Endothelial cell of umbilical vein (primary cell): ENCODE measurements at places on chromosomes 1 and 21. TPM values are rescaled to one million over a fixed set of nuclear protein-coding genes. Genes with fewer than 3 reads are reported as not detected.

The OR6K3 gene
- total RNA-seq = not detected in 2 replicates

The VAV3 gene
- 1.5 and 2.1 TPM in 2 replicates for total RNA-seq

The MATN1 gene
- total RNA-seq = 0.29 TPM in 1 of 2 replicates, not detected in the other

The TMOD4 gene
- 1.4 TPM in 2 replicates for total RNA-seq

The NPR1 gene
- 9.8 and 10.5 TPM in 2 replicates for total RNA-seq
